CD4-positive, alpha-beta T cell treated with Interleukin-15 for 4 hours (primary cell): ENCODE measurements at places on chromosomes 12 and 14.
A peak's percentile ranks its signal among the peaks of the same experiment; 100 is the strongest.

GRCh38 chr12:105444653-105445102 is 114.2 kb downstream of the C12orf75 start:
- no peak for DNase-seq

DNA sequence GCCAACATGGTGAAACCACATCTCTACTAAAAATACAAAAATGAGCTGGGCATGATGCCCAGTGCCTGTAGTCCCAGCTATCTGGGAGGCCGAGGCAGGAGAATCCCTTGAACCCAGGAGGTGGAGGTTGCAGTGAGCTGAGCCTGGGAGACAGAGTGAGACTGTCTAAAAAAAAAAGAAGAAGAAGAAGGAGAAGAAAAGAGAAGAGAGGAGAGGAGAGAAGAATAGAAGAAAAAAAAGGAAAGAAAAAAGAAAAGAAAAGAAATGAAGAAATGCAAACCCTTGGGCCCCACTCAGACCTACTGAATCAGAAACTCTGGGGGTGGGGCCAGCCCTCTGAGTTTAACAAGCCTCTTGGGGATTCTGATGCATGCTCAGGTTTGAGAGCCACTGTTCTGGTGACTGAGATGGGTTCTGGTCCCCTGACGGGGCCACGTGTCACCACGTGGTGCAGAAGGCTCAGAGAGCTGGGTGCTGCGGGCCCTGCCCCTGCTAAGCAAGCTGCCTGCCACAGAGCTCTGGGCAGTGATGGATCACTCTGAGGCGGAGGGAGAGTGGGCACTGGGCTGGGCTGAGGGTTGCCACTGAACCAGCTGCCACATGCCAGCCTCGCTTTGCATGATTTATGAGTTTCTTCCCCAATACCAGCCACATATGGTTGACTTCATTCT is 37.5 kb downstream of the ERH start:
- no peak for DNase-seq

DNA sequence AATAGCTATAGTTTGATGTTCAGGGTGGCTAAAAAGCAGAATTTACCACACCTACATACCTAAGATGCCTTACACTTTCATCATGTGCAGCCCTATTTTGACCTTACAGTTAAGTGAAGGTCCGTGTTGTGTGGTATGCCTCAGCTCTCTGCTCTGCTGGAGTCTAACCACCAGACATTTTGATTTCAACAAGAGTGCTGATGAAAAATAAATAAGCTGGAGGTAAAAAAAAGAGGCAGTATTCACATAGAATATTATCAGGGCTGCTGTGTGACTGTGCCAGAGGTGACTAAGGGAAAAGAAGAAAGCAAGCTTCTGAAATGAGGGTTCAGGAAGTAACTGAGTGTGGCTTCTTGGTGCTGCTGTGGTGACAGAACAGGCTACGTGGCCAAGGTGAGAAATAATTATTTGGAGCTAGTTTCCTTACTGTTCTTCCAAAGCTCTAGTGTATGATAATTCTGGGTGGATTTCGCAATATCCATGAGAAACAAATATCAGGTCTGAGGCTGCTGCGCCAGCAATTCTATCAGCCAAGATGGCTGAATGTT is 188.8 kb downstream of the STXBP6 start:
- DNase-seq: no peak

- DNase-seq: no peak
These were observed 9.0 kb downstream of the INSM2 start for GRCh38 chr14:35543006-35543405.

GRCh38 chr14:101174980-101175606 is 271.6 kb upstream of the RTL1 start:
- no peak for DNase-seq

- no peak for DNase-seq
These were observed 6.9 kb downstream of the RFC5 start for GRCh38 chr12:118023301-118023860.

- DNase-seq: no peak
These were observed 17.1 kb downstream of the FOXG1 start for GRCh38 chr14:28783664-28784063.

DNA sequence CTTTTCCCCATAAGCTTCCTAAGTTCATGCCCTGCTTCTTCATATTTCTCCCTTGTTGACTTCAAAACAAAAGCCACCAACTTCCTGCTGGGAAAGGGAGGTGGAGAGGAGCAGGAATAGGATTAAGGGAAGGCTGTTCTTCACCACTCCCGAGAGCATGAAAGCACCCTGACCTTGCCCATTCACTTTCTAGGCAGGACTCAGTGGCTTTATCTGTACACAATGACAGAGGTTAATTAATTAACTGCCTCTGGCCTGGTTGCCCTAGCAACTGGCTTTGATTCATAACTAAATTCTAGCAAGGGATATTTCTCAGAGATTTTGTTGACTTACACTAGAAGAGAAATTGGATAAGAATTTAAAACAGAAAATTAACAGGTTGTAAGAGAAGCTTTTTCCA is 396.8 kb downstream of the RPS29 start:
- DNase-seq: no peak

DNA sequence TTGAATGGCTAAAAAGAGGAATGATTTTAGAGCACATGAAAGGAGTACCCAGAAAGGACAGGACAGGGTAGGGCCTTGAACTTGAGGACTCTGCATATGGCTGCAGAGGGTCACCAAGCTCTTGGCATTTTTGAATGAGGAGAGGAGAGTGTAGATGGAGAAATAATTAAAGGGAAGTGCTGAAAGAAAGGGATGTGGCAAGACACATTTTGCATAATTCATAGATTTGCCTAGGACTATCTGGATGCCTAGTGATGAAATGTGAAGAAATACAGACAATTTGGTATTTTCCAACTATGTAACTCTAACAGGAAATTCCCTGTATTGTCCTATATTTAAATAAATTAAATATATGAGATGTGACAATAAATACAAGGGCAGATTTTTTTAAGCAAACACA is 27.5 kb upstream of the MDM1 start:
- no peak for DNase-seq

DNA sequence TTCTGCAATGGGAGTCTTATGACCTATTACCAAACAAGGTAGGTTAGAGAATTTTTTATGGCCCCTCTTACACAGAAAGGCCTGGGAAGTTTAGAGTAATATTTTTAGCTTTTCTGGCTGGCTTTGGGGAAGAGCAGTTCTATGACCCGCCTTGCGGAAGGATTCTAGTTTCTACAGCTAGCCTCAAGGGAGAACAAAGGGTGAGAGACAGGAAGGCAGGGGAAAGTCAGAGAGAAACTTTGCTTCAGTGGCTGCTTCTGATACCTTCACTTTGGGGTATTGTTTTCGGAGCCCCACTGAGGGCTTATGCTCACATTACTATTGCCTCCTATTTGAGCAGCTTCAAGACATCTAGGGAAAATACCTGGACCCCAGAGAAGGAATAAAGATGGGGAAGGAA is 80.7 kb upstream of the NUDT4 start:
- DNase-seq: no peak

- DNase-seq: no peak
These were observed 91.5 kb downstream of the APAF1 start for GRCh38 chr12:98736352-98737321.

- no peak for DNase-seq
These were observed at the start of gene RIMBP2 for GRCh38 chr12:130715998-130716968. TSS of gene RIMBP2 (minus strand) at chr12:130716299. CDS start at chr12:130479013, 237,286 bp downstream.

DNA sequence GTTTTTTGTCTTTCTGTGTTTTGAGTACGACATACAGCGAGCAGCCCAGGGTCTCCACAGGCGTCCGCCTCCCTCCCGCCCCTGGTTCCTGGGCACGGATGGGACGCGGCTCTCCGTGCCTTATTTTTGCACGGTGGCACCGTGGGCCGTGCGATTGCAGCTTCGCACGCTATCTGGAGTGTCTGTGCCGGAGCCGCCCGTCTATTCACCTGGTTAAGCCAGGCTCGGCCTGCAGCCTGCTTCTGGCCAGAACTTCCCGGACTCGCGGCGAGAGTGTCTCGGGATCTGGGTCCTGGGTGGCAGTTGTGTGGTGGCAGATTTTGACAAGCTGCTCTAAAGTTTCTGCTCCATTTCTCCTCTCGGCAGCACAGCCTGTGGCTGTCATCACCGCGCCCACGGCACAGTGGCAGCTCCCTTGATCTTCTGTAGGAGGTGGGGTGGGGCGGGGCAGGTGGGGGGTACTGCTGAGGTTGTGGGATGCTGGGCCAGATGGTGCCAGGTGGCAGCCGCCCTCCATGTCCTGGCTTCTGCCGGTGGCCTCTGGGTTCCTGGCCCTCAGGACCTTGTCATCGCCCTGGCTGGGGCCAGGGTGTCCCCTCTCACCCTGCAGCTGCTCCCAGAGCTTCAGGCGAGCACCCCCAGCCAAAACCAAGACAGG is 2.9 kb downstream of the MMP17 start:
- no peak for DNase-seq

DNA sequence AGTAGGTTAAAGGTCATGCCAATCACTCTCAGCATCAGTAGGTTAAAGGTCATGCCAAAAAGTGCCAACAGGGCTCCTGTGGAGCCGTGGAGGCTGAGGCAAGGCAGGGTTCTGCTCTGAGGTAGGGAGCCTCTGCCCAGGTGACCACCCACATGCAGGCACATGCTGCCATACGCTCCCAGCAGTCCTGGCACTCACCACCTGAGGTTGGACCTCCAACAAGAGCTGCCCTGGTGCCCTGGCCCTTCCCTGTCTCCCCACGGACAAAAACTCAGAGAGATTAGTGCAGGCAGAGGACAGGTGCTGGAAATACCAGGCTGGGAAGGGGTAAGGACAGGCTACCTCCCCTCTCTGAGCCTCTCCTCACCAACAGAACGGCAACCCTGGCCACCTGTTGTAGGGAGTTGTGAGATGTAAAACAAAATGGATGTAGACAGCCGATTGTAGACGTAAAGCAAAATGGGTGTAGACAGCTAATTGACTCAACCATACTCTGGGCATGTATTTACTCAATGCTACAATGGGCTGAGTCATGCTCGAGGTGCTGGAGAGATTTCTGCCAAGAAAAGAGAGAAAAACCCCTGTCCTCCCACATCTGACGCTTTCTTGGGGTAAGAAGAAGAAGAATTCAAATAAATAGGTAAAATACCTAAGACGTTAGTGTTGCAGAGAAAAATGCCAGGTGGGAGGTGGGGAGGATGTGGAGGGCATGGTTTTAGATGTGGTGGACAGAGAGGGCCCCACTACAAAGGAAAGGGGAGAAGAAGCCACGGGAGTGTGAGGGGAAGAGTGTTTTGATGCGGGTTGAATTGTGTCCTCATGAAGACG is 32.4 kb downstream of the LTBP2 start:
- peak; percentile 27 for DNase-seq

GRCh38 chr12:93449277-93449676 is 7.5 kb upstream of the UBE2N start:
- DNase-seq: no peak

- DNase-seq: no peak
These were observed 12.4 kb downstream of the GCN1 start for GRCh38 chr12:120181991-120182631.

DNA sequence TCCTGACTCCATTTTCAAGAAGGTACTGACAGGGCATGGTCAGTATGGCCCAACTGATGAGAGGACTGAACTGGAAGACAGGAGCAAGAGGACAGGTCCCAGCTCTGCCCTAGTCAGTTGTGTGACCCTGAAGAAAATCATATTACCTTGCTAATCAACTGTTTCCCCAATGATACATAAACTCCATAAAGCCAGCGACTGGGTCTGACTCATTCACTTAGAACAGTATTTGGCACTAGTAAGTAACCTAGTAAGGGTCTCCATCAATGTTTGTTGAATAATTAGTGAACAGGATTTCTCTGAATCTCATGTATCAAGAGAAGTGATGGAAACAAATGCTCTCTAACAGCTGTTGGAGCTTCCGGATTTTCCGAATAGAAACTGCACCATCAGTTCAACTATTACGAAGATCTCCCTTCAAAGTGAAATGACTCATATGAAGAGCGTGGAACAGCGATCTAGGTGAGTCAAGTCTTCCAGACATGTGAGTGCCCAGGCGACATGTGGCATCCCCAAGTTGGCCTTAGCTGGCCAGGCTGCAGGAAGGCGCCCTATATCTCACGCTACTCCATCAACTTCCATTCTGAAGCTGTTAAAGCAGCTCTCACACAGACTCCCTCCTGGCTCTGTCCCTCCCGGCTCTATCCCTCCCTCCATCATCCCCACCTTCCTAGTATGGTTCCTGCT is 94.5 kb downstream of the TTC7B start:
- no peak for DNase-seq

- no peak for DNase-seq
These were observed 24.9 kb downstream of the LGALS3 start for GRCh38 chr14:55153951-55154350.

DNA sequence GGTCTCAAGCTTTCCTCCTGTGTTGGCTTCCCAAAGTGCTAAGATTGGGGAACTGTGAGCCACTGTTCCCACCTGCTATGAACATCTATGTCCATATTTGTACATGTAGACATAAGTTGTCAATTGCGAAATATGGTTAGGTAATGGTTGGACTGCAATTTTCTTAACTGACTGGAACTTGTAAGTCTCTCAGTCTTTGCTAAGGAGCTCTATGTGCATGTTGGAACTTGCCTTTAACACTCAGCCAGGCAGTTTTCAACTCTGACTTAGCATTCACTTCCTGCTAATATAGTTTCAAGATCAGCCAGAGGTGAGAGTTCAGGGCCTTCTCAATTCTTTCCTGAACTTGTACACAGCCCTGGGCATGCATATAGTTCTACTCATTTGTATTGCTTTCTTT is 44.5 kb upstream of the EEA1 start:
- DNase-seq: no peak

- no peak for DNase-seq
These were observed 108.5 kb upstream of the ESRRB start for GRCh38 chr14:76267322-76268046.

- no peak for DNase-seq
These were observed 1146.8 kb downstream of the FSCB start for GRCh38 chr14:43360239-43360638.

DNA sequence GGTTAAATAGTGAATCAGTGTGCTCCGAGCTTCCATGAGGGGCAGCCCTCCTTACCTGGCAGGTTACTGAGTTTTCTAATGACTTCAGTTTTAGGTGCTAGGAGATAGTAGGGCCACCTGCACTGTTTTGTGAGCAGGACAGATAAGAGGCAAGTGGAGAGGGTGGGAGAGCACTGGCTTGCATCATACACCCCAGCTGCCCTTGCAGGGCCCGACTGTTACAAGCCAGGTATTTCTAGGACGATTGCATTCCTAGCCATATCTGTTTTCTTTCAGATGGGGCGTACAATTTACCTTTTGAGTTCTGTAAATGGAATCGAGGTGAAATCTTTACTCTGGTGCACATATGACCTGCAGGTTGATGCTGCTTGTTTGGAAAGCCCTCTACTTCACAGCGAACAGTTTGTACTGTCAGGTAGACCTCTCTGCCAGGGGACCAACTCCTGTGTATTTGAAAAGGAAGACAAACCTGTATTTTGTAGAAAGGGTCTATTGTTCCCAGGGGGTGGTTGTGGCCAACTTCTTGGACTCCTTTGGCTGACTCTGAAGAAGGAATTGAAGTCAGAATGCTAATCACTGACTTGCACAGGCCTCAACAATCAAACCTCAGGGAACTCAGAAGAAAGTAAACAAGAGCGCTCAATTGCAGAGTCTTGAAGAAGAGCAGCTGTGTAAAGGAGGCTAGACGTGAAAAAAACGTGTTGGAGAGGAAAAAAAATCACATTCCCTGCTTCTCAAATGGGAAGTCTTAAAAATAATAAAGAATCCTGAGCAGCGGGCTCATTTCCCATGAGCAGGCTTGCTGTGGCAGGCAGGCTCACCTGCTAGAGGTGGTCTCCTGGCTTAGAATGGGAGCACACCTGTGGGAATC is 57.3 kb downstream of the ETV6 start:
- no peak for DNase-seq
